Stimulated activated CD4-positive, alpha-beta T cell treated with anti-CD3 and anti-CD28 coated beads, Interleukin-1b, Interleukin-23, amount 100 ng/mL, for 48 hours (primary cell): ENCODE measurements at places on chromosomes 13 and 19.

GRCh38 chr19:42301646-42302203, at the start of gene PRR19:
PRR19 (plus strand) TSS chr19:42302132; CDS start chr19:42309585, 7,453 bp downstream.
- no peak for DNase-seq

GRCh38 chr19:35034588-35035382, 4.5 kb downstream of the SCN1B start:
- no peak for DNase-seq

DNA sequence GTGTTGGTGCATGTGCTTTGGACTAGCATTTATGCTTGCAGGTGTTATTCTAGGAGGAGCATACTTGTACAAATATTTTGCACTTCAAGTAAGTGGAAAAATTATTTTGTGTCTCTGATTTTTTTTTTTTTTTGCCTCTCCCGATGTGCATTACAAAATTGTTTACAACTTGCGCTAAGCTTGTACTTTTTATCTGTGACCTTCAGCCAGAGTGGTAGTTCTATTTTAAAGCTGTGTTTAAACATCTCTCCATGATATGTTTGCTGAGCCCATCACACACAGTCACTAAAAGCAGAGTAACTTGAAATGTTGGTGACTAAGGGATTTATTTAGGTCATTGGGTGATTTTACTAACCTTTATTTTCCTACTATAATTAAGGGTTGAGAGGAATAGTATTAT, 20.8 kb downstream of the ITM2B start:
- no peak for DNase-seq

- no peak for DNase-seq
Observed at GRCh38 chr13:62250501-62251201, 835.0 kb upstream of the PCDH20 start.

GRCh38 chr19:28940751-28941500, 272.0 kb downstream of the UQCRFS1 start:
- no peak for DNase-seq

- DNase-seq = no peak
Observed at GRCh38 chr19:29969891-29970290, 27.9 kb downstream of the URI1 start.

- no peak for DNase-seq
Observed at GRCh38 chr19:15180451-15181390, 20.1 kb downstream of the NOTCH3 start.

GRCh38 chr13:50081679-50082425, 66.6 kb downstream of the KCNRG start:
- DNase-seq = peak; percentile 99

DNA sequence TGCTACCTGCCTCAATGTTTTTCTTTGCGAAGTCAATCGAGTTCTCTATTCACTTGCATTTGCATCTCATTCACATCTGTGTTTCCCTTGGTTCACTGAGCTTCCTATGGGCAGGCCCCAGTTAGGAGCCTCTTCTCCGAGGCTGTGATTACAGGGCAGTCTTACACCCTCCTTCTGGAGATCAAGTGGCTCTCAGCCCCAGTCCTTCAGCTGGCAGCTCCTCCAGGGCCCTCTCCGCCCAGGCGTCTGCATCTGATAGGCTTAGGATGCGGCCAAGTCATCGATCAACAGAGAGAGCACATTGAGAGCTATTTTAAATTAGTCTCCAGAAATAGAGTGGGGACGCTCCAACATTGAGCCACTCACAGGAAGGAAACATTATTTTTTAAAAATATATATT, 44.2 kb downstream of the MBNL2 start:
- no peak for DNase-seq

GRCh38 chr13:73417012-73417615, 358.3 kb downstream of the KLF5 start:
- no peak for DNase-seq

DNA sequence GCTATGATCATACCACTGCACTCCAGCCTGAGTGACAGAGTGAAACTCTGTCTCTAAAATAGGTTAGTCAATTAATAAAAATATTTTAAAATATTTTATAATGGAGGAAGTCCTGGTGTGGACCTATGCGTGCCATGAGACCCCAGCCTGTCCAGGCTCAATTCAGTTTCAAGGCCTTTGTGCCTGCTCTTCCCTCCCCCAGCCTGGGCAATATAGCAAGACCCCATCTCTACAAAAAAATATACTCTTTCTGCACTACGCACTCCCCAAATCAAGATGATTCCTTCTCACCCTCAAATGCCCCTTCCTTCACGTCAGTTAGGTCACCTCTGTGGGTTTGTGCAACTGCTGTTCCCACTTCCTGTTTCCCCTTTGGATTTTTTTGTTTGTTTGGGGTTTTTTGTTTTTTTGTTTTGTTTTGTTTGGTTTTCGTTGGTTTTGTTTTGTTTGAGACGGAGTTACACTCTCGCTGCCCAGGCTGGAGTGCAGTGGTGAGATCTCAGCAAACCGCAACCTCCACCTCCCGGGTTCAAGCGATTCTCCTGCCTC, 1.4 kb upstream of the HSH2D start:
- no peak for DNase-seq

DNA sequence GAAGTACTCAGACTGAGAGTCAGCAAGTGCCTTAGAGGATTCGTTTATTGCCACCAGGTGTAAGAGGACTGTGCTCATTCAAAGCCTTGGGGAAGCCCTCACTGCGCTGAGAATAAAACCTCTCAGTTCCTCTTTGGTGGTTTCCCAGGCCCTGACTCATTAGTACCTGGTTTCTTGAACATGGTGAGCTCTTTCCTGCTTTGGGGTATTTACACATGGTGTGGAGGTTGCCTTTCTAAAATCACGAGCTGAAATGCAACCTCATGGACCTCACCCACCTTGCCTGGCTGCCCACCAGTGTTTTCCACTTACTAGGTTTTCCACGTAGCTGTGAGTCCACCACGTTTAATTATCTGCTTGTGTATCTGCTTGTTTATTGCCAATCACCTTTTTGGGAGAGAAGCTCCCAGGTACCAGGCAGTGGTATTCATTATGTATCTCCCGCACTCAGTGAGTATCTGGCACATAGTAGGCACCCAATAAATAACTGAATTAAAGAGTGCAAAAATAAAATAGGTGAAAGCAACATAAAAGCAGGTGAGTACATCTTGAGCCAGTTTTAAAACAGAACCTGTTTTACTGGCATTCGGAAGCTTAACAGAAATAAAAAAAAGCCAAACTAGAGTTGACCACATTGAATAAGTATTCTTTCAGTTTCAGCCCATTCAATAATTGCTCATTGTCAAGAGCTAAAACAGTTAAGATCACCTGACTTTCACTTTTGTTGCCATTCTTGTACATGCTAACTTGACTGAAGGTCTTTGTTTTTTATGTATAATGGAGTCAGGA, 533.0 kb downstream of the MYO16 start:
- DNase-seq = peak; percentile 62

GRCh38 chr19:11236324-11237301, 2.8 kb upstream of the ANGPTL8 start:
- no peak for DNase-seq

DNA sequence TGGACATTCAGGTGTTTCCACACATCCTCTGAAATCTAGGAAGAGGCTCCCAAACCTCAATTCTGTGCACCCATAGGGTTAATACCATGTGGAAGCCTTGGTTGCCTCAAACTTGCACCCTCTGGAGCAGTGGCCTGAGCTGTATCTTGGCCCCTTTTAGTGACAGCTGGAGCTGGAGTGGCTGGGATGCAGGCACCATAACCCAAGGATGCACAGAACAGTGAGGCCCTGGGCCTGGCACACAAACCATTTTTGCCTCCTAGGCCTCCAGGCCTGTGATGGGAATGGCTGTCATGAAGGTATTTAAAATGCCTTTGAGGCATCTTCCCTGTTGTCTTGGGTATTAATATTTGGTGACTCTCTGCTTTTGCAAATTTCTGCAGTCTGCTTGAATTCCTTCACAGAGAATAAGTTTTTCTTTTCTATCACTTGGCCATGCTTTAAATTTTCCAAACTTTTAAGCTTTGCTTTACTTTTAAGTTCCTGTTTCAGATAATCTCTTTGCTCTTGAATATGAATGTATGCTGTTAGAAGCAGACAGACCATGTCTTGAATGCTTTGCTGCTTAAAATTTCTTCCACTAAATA, 1594.5 kb upstream of the PCDH20 start:
- DNase-seq = no peak

- no peak for DNase-seq
Observed at GRCh38 chr13:104854007-104854406, 1681.5 kb downstream of the EFNB2 start.
